ENCODE measurements at places on chromosomes 16 and 17.

DNA sequence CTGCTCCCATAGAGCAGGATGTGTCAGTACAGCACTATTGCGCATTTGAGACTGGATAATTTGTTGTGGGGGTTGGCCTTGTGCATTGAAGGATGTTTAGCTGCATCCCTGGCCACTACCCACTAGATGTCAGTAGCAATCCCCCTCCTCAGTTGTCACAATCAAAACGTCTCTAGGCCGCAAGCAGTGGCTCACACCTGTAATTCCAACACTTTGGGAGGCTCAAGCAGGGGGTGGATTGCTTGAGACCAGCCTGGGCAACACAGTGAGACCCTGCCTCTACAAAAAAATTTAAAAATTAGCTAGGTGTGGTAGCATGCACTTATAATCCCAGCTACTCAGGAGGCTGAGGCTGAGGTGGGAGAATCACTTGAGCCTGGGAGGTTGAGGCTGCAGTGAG is 48.4 kb downstream of the CENPV start:
- DNase-seq: peak; percentile 45

DNA sequence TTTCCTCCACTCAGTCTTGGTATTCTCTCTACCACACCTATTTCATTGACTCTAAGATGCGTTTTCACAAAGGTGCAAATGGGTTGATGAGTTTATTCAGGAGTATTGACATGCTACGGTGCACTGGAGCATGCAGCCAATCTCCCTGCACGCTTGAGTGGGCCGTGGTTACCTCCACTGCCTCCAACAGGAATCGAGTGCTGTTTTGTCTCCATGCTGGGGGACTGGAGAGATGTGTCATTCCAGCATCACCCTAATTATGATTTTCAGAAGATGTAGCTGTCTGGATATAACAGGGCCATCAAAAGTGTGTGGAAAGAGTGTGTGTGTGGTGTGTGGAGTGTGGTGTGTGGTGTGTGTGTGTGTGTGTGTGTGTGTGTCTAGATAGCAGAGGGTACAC is 351.6 kb upstream of the ZFHX3 start:
- no peak for DNase-seq

- no peak for DNase-seq
Observed at GRCh38 chr17:5921512-5922282, 148.5 kb upstream of the WSCD1 start.

GRCh38 chr16:84597931-84598351 is 19.9 kb downstream of the COTL1 start:
- no peak for DNase-seq

GRCh38 chr17:43694081-43694870 is 32.6 kb upstream of the MEOX1 start:
- DNase-seq: peak; percentile 73

- DNase-seq: no peak
Observed at GRCh38 chr17:10776381-10776780, 27.5 kb downstream of the TMEM238L start.

DNA sequence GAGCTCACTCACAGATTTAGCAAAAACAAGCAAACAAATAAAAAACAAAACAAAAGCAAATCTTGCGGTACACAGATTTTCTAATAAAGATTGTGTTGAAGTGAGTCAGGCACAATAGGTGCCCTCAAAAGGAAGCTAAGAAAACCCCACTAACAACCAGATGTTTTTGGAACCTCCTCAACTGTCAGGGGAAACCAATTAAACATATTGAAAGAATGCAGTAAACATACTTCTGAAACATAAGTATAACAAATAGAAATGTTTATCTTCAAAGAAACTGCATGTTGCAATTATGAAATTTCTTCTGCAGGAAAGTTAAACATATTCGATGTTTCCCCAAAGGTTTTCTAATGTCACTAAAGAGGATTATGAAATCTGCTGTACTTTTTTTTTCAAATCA is 110.5 kb upstream of the CORO6 start:
- peak; percentile 19 for DNase-seq

DNA sequence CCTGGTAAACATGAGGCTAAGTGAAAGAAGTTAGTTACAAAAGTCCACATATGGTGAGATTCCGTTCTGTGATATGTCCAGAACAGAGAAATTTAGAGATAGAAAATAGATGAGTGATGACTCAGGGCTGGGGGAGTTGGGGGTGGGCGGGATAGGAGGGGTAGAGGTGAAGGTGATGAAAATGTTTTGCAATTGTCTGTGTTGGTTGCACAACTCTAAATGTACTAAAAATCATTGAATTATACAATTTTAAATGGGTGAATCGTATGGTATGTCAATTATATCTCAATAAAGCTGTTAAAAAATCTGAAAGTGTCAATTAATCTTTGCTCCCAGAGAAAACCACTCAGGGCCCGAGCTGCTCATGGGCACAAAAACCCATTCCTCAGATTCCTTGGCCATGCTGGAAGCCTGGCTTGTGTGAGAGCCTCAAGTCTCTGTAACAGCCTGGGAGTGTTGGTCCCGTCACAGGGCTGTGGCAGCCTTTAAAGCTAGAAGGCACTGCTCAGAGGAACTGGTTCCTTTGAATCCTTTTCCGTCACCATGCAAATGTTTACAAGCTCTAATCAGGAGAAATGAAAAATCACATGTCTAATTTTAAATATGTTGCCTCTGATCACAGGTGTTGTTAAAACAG is 225.3 kb downstream of the WWOX start:
- peak; percentile 49 for DNase-seq

GRCh38 chr17:41651625-41652460 is 27.5 kb upstream of the KRT17 start:
- DNase-seq: no peak

GRCh38 chr16:71734511-71734910 is 10.0 kb upstream of the PHLPP2 start:
- DNase-seq: no peak

- no peak for DNase-seq
Observed at GRCh38 chr17:29080323-29080722, 37.4 kb downstream of the PIPOX start.

- no peak for DNase-seq
Observed at GRCh38 chr16:73086108-73086507, 38.2 kb upstream of the ZFHX3 start.

DNA sequence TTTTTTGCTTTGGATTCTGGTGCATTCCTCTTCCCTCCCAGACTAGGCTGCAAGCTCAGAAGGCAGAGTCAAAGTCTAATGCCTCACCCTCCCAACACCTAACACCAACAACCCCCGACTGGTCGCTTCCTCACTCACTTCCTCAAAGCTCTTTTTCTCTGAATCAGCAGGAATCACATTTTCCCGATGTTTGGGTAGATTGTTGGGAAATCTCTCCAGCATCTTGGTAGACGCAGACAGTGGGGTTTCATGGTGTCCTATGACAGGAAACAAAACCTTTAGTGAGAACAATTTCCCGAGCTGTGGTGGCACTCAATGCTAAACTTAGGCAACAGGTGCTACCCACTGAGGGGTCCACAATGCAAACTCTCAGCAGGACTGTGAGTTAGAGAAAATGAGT is 39.9 kb upstream of the ICAM2 start:
- DNase-seq: no peak

DNA sequence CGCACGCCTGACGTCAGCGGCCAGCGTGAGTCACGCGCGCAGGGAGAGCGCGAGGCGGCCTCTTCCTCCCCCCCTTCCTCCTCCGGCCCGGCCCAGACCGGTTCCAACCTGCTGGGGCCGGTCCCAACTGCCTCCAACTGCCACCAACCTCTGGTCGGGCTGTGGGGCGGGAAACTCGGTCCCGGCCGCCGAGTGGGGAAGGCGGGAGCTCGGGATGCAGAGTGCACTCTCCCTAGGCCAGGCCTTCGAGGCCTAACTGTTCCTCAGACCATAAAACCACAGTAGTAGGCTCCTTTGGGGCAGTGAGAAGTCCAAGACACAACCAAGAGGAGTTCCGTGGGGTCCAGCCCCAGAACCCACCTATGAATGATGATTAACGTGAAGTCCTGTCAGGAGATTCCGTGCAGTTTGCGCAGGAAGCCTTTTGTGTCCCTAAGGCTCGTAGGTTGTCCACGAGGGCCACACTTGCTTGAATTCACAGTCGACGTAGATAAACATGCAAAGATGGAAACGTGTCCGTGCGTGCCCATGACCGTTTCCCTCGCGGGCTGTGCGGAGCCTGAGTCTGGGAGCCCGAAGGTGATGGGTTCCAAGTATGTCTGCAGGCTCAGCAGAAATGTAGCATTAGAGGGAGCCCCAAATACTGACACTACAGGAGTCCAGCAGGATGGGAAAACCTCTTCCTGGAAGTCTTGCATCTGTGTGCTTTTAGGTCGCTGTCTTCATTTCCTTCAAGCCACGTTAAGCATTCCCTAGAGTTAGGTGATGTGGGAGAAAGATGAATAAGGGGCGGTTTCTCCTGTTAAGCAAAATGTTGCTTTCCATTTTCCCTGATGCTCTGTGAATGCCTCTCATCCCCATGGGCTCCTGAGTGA is 647 bp downstream of the UNK start:
- peak; percentile 95 for DNase-seq

DNA sequence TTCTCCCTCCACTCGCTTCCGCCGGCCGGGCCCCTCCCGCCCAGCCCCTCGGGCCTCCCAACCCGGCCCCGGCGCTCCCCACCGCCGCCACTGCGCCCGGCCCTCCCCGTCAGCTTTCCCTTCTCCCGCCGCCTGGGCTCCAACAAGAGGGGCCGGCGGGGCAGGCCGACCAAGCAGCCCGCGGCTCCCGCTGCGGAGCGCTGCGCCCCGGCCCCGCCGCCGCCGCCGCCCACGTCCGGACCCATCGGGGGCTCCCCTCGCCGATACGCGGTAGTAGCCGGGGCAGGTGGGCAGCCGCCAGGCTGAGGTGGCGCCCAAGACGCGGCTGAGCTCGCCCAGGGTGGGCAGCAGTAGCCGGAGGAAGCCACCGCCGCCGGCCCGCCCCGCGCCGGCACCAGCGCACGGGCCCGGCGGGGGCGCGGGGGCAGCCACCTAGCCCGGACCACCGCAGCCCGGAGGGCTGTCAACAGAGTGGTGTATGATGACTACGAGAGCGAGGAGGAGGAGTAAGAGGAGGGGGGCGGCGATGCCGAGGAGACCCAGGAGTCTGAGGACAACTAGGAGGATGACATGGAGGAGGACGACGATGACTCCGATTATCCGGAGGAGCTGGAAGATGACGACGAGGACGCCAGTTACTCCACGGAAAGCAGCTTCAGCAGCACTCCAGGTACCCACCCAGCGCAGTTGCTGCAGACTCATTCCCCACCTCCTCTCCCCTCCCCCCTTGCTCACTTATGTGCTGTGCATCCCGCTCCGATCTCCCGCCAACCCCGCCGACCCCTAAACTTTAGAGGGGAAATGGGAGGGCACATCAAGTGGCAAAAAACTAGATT is 498 bp downstream of the LRRC37B start:
- DNase-seq: peak; percentile 21

DNA sequence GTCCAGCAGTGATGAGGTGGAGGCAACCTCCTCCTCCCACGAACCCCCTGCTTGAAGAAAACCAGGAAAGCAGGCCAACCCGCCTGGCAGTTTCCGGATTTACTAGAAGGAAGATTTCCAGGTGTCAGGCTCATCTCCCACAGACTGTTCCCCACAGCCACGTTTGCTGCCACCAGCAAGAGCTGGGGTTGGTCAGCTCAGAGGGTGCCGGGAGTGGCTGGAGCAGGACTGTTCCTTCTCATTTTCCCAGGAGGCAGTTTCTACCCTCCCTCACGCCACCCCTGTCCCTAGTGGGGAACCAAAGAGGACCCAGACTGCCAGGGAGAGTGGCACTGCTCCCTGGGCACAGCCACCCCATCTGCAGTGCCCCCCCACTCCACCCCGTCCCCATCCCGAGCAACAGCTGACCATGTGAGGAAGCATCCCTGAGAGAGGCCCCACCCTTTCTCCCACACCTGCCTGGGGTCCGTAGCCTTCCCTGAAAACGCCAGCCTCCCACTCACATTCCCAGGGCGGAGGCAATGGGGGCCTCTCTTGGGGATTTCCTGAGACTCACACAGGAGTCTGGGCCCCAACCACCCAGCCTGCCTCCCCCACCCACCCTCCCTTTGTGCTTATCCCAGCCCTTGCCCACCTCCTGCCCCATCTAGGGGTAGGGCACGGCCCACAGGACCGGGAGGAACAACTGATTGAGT is 5.9 kb downstream of the KRT17 start:
- DNase-seq: no peak

DNA sequence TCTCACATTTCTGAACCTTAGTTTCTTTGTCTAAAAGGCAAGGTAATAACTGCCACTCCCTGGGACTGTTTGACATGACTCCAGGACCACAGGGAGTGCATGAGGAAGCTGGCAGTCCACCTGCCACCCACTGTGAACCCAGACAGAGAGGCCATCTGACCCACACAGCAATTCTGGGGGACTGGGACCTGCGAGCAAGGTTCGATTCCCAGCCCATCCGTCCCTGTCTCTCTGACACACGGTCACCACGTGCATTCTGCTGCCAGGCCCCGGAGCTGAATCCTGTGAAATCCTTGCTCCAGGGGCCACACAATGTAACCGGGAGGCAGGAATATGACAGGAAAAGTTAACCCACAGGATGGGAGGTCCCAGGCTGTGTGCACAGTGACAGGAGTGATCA is 218.8 kb upstream of the FOXF1 start:
- DNase-seq: no peak

DNA sequence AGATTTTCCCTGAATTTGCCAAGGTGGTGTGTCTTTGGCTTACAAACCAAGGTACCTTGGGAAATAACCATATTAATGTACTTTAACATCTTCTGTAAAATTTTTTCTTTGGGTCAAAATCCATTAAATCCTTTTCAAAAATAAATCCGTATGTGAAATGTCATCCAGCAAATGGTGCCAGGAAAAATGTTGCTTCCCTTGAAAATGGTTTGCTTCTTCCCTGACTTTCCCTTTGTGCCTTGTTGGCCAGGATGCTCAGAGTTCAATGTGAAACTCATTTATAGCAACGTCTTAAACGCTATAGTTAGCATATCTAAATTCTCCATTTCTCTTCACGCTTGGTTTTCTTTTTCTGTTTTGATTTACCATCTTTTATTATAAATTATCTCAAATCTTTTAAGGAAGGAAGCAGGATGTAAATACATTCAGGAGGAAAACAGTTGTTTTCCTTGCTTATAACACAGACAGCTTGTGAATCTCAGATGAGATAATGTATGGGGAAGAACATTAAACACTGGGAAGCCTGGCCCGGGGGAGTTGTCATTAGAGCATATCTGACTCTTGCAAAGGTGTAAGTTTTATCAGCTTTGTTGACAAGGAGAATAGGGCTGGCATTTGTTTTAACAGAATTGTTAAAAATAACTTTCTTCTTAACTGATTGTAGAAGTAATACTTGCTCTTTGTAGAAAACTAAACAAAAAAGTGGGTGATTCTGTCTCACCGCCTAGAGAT is 42.1 kb downstream of the GPRC5B start:
- DNase-seq: no peak
